PC-9 (cell line): ENCODE measurements at places on chromosomes 12 and 14.

GRCh38 chr14:86541972-86542371 is 1012.0 kb downstream of the FLRT2 start:
- no peak overlapping the region for H3K27ac ChIP-seq
- H3K4me1 ChIP-seq: no peaks in the 10 kb centered on the region
- no peak for DNase-seq
- H3K27me3 ChIP-seq: no peaks in the 10 kb centered on the region
- H3K4me3 ChIP-seq: no peak overlapping the region
- H3K36me3 ChIP-seq: no peaks in the 10 kb centered on the region

DNA sequence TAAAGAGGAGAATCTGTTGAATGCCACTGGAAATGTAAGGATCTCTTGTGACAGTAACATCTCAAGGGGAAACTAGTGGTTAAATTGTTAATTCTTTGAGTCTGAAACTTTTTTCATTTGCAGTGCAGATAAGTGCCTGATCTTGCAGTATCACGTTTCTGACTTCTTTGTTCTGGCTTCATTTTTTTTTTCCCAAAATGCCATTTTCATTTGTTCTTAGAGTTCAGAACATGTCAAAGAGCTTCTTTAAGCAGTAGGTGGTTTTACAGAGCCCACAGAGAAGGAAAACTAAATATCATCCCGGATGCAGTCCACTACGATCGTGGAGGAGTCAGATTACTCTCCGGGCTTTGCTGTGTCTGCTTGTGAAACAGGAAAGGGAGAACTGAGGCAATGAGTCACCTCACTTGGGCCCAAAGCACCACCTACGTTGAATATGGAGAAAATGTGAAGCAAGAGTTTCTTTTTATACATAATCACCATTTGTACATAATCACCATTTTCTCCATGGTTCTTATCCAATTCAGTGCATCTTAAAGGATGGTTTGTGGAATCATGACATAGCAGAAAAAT is 43.9 kb downstream of the HMGA2 start:
- peaks cover 31% of the 10 kb centered on the region for H3K36me3 ChIP-seq
- H3K4me3 ChIP-seq: no peak overlapping the region
- DNase-seq: no peak
- H3K27ac ChIP-seq: no peak overlapping the region
- no peaks in the 10 kb centered on the region for H3K27me3 ChIP-seq

- no peaks in the 10 kb centered on the region for H3K27me3 ChIP-seq
- no peaks in the 10 kb centered on the region for H3K4me1 ChIP-seq
- H3K27ac ChIP-seq: no peak overlapping the region
- H3K4me3 ChIP-seq: no peak overlapping the region
- no peak for DNase-seq
Observed at GRCh38 chr12:131980263-131980662, 30.5 kb downstream of the EP400 start.

DNA sequence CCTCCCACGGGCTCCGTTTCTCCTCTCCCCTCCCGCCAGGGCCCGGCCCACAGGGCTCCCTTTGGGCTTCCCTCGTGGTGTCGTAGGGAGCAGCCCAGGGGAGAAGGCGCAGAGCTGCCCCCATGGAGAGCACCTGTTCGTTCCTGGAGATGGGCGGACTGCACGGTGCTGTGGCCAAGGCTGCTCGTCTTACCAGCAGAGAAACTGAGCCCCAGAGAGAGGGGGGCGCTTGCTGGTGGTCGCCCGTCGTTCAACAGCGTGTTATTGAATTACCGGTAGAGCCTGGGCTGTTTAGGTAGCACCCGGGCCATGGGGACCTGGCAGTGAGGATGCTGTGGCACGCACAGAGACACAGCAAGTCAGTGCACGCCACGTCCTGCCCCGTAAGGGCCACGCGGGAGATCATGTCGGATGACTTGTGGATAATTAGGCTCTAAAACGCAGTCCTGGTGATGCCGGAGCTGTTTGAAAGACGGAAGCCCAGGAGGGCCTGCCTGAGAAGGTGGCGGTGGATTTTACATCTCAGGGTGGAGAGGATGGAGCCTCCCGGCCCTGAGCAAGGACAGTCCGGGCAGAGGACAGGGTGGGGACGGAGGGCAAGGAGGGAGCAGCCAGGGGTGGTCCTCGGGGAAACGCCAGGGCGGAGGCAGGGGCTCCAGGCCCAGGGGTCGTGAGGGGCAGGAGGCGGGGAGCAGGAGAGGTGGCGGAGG is 134.4 kb downstream of the ADGRD1 start:
- no peak overlapping the region for H3K4me3 ChIP-seq
- DNase-seq: peak; percentile 5
- H3K27ac ChIP-seq: no peak overlapping the region
- no peaks in the 10 kb centered on the region for H3K4me1 ChIP-seq
- H3K27me3 ChIP-seq: peaks cover 86% of the 10 kb centered on the region

- peak overlapping the region; percentile 32; the same call in 1 of the 2 replicates for H3K27ac ChIP-seq
- H3K4me3 ChIP-seq: no peak overlapping the region
- peaks cover 14% of the 10 kb centered on the region for H3K4me1 ChIP-seq
- peak; percentile 71 for DNase-seq
- H3K36me3 ChIP-seq: no peaks in the 10 kb centered on the region
- no peaks in the 10 kb centered on the region for H3K27me3 ChIP-seq
Observed at GRCh38 chr12:121025442-121026226, 9.3 kb upstream of the C12orf43 start.

DNA sequence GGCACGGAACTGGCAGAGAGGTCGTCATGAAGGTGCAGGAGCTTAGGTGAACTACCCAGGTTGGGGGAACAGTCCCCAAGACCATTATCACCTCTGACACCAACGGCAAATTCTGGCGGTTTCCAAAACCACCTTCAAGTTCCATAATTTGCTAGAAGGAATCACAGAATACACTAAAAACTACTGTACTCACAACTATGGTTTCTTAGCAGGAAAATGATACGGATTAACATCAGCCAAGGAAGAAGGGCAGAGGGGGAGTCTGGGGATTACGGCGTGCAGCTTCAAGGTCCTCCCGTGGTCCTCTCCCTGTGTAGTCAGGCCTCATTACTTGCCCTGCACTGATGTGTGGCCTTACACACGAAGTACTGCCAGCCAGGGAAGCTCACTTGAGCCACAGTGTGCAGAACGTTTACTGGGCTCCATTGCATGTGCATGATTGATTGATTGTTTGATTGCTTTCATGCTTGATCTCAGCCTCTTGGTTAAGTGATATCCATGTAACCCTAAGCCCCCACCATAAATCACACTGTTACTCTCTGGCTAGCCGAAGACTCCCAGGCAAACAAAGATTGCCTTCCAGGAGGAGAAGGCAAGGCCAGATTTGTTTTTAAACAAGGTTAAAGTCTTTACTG is 837 bp upstream of the STX2 start:
- no peak overlapping the region for H3K27ac ChIP-seq
- H3K36me3 ChIP-seq: no peaks in the 10 kb centered on the region
- 0 out of 2 replicates have a peak, but pooled peaks cover 5% of the 10 kb centered on the region for H3K4me1 ChIP-seq
- H3K4me3 ChIP-seq: peak overlapping the region; percentile 54
- H3K27me3 ChIP-seq: no peaks in the 10 kb centered on the region

GRCh38 chr14:66802962-66803361 is 295.0 kb downstream of the GPHN start:
- no peaks in the 10 kb centered on the region for H3K4me1 ChIP-seq
- H3K36me3 ChIP-seq: no peaks in the 10 kb centered on the region
- no peak for DNase-seq
- no peak overlapping the region for H3K27ac ChIP-seq
- H3K4me3 ChIP-seq: no peak overlapping the region

- DNase-seq: no peak
- H3K4me1 ChIP-seq: no peaks in the 10 kb centered on the region
- H3K27me3 ChIP-seq: no peaks in the 10 kb centered on the region
Observed at GRCh38 chr12:58388261-58388660, 446.9 kb downstream of the ATP23 start.

DNA sequence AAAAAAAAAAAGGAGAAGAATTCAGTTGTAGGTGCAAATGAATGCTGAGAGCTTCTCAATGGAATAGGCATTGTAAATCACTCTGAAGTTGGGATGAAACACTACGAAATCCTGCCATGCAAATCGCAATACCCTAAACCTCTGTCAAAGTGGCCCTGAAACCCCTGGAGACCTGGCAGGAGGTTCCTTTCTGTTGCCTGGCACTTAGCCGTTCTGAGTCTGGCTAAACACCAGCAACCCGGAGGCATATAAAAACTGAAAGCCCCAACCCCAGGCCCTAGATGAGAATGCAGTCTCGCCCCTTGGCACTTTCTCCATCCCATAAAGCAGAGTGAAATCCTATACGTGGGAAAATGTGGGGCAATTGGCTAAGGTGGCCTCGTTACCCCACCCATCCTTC is 151.5 kb upstream of the PARP11 start:
- H3K4me1 ChIP-seq: no peaks in the 10 kb centered on the region
- no peak for DNase-seq
- no peak overlapping the region for H3K27ac ChIP-seq
- no peaks in the 10 kb centered on the region for H3K36me3 ChIP-seq
- H3K4me3 ChIP-seq: no peak overlapping the region

DNA sequence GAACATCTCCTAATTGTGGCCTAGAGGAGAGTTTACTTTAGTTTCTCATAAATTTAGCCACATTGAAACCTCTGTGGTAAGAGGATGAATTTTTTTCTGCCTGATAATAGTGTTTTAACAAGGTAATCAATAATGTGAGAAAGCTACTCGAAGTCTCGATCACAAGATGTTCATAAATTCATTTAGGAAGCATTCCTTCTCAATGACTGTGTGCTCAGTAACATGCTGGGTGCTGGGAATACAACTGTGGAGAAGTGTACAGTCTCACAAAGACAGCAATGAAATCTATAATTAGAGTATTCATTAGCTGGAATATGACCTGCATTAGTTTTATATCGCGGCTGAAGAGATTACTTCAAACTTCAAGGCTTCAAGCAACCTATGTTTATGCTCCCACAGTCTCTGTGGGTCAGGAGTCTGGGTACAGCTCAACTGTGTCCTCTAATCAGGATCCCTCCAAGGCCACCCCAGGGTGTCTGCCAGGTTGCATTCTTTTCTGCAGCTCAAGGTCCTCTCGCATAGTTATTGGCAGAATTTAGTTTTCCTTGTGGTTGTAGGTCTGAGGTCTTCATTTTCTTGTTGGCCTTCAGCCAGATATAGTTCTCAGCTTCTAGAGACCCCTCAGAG is 167.6 kb downstream of the ANO4 start:
- H3K27ac ChIP-seq: no peak overlapping the region
- no peaks in the 10 kb centered on the region for H3K4me1 ChIP-seq
- DNase-seq: no peak
- H3K36me3 ChIP-seq: no peaks in the 10 kb centered on the region
- no peaks in the 10 kb centered on the region for H3K27me3 ChIP-seq

DNA sequence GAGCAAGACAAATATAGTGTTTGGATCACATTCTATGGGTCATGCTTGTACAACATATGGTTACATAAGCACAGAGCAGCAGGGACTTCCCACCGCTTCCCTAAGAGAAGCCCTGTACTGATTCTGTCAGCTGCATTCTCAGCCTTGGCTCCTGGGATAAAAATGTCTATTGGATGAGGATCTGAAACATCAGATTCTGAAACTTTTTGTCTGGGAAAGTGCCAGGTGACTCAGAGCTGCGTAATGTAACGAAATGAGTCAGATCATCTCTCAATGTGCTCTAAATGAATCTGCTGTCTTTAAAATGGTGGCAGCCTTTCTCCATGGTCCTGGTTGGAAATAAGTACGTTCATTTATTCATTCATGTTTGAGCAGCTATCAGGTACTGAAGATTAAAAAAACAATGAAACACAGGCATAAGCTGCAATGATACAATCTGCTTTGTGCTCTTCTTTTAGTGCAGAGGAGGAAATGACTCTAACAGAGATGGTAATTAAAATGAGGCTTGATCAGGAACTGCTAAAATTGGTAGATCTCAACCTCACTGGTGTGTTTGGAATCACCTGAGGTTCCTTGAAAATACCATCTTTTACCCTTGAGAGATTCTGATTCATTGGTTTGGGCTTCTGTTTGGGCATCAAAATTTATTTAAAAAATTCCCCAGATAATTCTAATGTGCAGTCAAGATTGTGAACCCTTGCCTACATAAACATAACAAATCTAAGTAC is 99.1 kb upstream of the NAP1L1 start:
- H3K4me1 ChIP-seq: peaks cover 20% of the 10 kb centered on the region
- peak; percentile 69 for DNase-seq
- no peaks in the 10 kb centered on the region for H3K27me3 ChIP-seq
- H3K4me3 ChIP-seq: peak overlapping the region; percentile 23; the same call in 1 of the 2 replicates

- no peak for DNase-seq
- no peak overlapping the region for H3K4me3 ChIP-seq
- H3K27me3 ChIP-seq: peaks cover 66% of the 10 kb centered on the region
- no peaks in the 10 kb centered on the region for H3K4me1 ChIP-seq
- no peak overlapping the region for H3K27ac ChIP-seq
Observed at GRCh38 chr12:117362391-117362790, 965 bp upstream of the NOS1 start.

- H3K27ac ChIP-seq: no peak overlapping the region
- H3K36me3 ChIP-seq: no peaks in the 10 kb centered on the region
- no peak overlapping the region for H3K4me3 ChIP-seq
- H3K27me3 ChIP-seq: no peaks in the 10 kb centered on the region
- H3K4me1 ChIP-seq: no peaks in the 10 kb centered on the region; the same call in 1 of the 2 replicates
Observed at GRCh38 chr12:12230275-12230674, 36.6 kb downstream of the LRP6 start.

- no peaks in the 10 kb centered on the region for H3K27me3 ChIP-seq
- no peak overlapping the region for H3K4me3 ChIP-seq
- no peaks in the 10 kb centered on the region for H3K36me3 ChIP-seq
- no peak for DNase-seq
- H3K27ac ChIP-seq: no peak overlapping the region
Observed at GRCh38 chr12:38411426-38411825, 94.9 kb downstream of the ALG10B start.

DNA sequence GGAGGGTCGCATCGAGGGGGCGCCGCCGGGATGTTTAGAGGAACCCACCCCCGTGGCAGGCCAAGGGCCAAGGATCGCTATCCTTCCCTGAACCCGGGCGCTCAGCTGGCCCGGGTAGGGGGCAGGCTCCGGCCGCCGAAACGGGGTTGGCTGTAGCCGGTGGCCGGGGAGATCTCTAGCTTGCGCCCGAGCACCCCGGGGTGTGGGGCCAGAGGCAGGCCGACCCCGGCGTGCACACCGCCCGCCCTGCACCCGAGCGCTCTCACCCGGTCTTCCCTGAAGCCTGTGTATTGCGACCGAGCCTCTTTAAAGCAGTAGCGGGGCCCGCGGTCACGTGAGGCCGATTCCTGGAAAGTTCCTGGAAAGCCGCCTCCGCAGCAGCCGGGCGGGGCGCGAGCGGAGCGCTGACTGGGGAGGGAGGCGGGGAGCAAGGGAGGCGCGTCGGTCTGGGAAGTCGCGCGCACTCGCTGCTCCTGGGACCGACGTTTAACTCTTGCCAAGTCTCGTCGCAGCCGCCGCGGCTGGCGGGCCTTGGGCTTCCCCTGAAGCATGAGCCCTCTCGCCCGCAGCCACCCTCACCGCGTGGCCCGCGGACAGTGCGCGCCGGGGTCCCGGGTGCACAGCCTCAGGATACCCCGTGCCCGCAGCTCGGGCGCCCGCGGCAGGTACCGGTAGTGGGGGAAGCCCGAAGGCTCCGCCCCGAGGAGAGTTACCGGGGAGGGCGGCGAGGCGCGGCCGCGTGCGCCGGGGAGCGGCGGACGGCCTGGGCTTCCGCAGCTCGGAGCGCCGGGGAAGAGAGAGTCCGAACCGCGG is 1.7 kb upstream of the SOCS2 start:
- H3K27ac ChIP-seq: peak overlapping the region; percentile 80
- no peaks in the 10 kb centered on the region for H3K36me3 ChIP-seq
- DNase-seq: peak; percentile 90
